Heart left ventricle (tissue), 16 donors: ENCODE measurements at places on chromosomes 13 and 19. TPM values are rescaled to one million over a fixed set of nuclear protein-coding genes. Genes with fewer than 3 reads are reported as not detected.

DNA sequence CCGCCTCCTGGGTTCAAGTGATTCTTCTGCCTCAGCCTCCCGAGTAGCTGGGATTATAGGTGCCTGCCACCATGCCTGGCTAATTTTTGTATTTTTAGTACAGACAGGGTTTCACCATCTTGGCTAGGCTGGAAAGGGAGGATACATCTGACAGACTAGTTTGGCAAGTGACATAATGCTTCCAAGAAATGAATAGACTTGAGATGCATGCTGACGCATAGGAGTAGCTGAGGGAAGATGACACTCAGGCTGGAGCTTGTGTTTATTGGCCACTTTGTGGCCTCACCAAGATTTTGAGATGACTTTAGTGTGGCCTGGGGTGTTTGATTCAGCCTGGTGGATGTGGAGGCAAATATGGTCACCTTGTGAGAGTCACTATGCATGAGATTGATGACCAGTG lies 4.0 kb downstream of the ZNF586 start:
- no peak for DNase-seq
- no peak overlapping the region for H3K27ac ChIP-seq
- no peak overlapping the region for H3K4me3 ChIP-seq
- peaks cover 13% of the 10 kb centered on the region for H3K4me1 ChIP-seq

The ZNF439 gene
- total RNA-seq = 1.8 TPM

GRCh38 chr13:79883216-79883615 lies 402.3 kb downstream of the NDFIP2 start:
- no peak for DNase-seq
- no peaks in the 10 kb centered on the region for H3K36me3 ChIP-seq
- H3K27me3 ChIP-seq = no peaks in the 10 kb centered on the region
- no peaks in the 10 kb centered on the region for H3K4me1 ChIP-seq
- H3K4me3 ChIP-seq = no peak overlapping the region

The RCBTB1 gene
- total RNA-seq = 18.9 TPM

GRCh38 chr13:38135592-38135991 lies 214.1 kb upstream of the UFM1 start:
- DNase-seq = no peak
- H3K4me3 ChIP-seq = no peak overlapping the region
- no peaks in the 10 kb centered on the region for H3K4me1 ChIP-seq
- H3K27me3 ChIP-seq = no peaks in the 10 kb centered on the region

DNA sequence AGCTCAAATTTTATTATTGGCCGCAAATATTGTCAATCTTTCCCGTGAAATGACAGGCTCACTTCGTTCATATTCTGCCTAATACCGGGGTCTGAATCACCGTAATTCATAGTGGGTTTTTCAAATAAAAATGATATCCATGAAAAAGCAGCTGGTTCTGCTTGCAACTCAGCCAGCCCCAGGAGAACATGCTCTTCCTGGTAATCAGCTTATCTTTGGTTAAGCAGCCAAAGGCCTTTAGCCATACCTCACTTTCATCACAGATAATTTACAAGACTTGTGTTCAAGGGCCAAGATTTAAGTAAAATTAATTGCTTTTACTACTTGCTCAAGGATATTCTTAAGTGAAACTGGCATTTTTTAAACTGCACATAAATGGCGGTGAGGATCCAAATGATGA lies 22.5 kb downstream of the RNASEH2B start:
- H3K27me3 ChIP-seq = no peaks in the 10 kb centered on the region
- no peak overlapping the region for H3K27ac ChIP-seq
- H3K4me3 ChIP-seq = no peak overlapping the region

The TSSK6 gene
- total RNA-seq = 0.54 TPM

The IPO5 gene
- 152 TPM for total RNA-seq

- H3K27ac ChIP-seq = no peak overlapping the region
- H3K4me3 ChIP-seq = no peak overlapping the region
- H3K36me3 ChIP-seq = no peaks in the 10 kb centered on the region
- no peak for DNase-seq
Observed at GRCh38 chr19:46295401-46296201, 1.2 kb upstream of the HIF3A start.

DNA sequence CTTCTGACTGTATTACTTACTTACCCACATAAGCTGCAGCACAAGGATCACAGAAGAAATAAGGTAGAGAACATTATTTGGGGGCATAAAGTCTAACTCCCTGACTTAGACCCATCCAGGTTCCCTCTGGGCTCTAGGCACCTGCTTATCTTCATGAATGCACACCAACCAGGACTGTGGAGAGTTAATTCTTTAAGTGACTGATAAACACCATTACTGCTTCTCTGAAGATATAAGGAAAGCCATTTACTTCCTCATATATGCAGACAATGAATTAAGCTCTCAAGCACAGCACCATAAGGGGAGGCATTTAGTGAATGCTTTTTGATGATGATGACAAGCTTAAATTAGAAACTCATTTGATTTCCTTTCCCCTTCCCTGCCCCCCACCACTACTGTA lies 22.5 kb downstream of the OBI1 start:
- no peaks in the 10 kb centered on the region for H3K27me3 ChIP-seq
- DNase-seq = no peak
- H3K4me1 ChIP-seq = no peaks in the 10 kb centered on the region
- H3K4me3 ChIP-seq = no peak overlapping the region
- H3K27ac ChIP-seq = no peak overlapping the region

- no peak overlapping the region for H3K27ac ChIP-seq
- H3K36me3 ChIP-seq = peaks cover 68% of the 10 kb centered on the region
- H3K27me3 ChIP-seq = no peaks in the 10 kb centered on the region
- no peak for DNase-seq
- H3K4me1 ChIP-seq = peaks cover 14% of the 10 kb centered on the region
Observed at GRCh38 chr19:42212886-42213285, 4.6 kb downstream of the DEDD2 start.

The CEACAM4 gene
- total RNA-seq = 0.50 TPM

The OR7D2 gene
- total RNA-seq = not detected

The TMEM238 gene
- total RNA-seq = 0.56 TPM

The KCNN4 gene
- total RNA-seq = 0.63 TPM

DNA sequence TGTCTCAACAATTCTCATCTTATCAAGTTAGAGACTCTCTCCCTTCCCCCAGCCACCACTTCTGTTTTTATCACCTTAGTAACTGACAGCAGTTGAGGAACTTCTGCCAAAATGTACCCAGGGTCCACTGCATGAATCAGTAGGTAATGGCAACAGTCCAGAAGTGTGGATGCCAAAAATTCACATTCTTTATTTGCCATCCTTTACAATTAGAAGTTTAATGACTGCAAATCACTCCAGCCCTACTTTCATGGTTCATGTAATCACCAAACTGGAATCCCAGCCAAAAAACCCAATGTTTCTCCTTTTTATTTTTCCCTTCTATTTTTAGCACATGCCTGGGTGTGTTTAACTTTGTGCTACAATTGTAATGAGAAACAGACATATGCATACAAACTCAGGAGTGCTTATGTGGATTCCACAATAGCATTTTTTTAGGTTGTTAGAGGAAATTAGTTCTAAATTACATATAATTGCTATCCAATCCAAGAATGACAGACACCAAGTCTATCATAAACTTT lies 243.5 kb downstream of the RGCC start:
- H3K4me3 ChIP-seq = no peak overlapping the region
- no peaks in the 10 kb centered on the region for H3K36me3 ChIP-seq
- no peaks in the 10 kb centered on the region for H3K27me3 ChIP-seq
- DNase-seq = peak; percentile 26
- peak overlapping the region; percentile 25 for H3K27ac ChIP-seq
- peaks cover 39% of the 10 kb centered on the region for H3K4me1 ChIP-seq

The UNC13A gene
- not detected for total RNA-seq

DNA sequence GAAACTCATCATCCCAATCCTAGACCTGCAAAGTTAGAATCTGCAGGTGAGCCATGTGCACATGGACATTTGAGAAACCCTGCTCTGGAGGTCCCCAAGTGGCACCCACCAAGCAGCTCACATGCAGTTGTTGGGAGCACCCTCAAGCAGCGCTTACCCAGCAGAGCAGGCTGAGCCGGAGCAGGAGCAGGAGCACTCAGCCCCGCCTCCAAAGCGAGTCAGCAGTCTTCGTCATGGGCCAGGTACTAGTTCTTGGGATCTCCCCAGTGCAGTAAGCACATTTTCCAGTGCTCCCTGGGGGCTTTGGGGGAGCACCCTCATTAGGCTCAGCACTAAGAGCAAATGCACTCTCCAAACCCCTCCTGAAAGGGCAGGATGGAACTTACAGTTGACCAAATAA lies 572.7 kb downstream of the IRS2 start:
- H3K27me3 ChIP-seq = no peaks in the 10 kb centered on the region
- no peaks in the 10 kb centered on the region for H3K4me1 ChIP-seq
- no peak overlapping the region for H3K4me3 ChIP-seq
- no peak for DNase-seq
- H3K36me3 ChIP-seq = no peaks in the 10 kb centered on the region

- H3K4me3 ChIP-seq = peak overlapping the region; percentile 87
- peak overlapping the region; percentile 92 for H3K27ac ChIP-seq
- peaks cover 25% of the 10 kb centered on the region for H3K4me1 ChIP-seq
- no peaks in the 10 kb centered on the region for H3K27me3 ChIP-seq
- no peaks in the 10 kb centered on the region for H3K36me3 ChIP-seq
Observed at GRCh38 chr19:18322318-18322758, 538 bp downstream of the LSM4 start.

GRCh38 chr13:76890021-76890420 lies 3.8 kb upstream of the KCTD12 start:
- H3K27me3 ChIP-seq = no peaks in the 10 kb centered on the region
- no peaks in the 10 kb centered on the region for H3K36me3 ChIP-seq
- no peak overlapping the region for H3K4me3 ChIP-seq
- H3K4me1 ChIP-seq = peaks cover 5% of the 10 kb centered on the region

- no peaks in the 10 kb centered on the region for H3K36me3 ChIP-seq
- H3K4me1 ChIP-seq = peaks cover 16% of the 10 kb centered on the region
- no peak overlapping the region for H3K27ac ChIP-seq
- no peak overlapping the region for H3K4me3 ChIP-seq
- no peaks in the 10 kb centered on the region for H3K27me3 ChIP-seq
Observed at GRCh38 chr13:50923272-50923671, 13.7 kb downstream of the RNASEH2B start.

GRCh38 chr13:22218797-22219196 lies 547.9 kb downstream of the FGF9 start:
- no peaks in the 10 kb centered on the region for H3K27me3 ChIP-seq
- H3K4me1 ChIP-seq = no peaks in the 10 kb centered on the region
- no peak overlapping the region for H3K4me3 ChIP-seq
- H3K27ac ChIP-seq = no peak overlapping the region

- no peak overlapping the region for H3K4me3 ChIP-seq
- DNase-seq = no peak
- H3K36me3 ChIP-seq = peaks cover 7% of the 10 kb centered on the region
- no peak overlapping the region for H3K27ac ChIP-seq
- no peaks in the 10 kb centered on the region for H3K27me3 ChIP-seq
Observed at GRCh38 chr13:50119591-50119990, 104.3 kb downstream of the KCNRG start.
